ENCODE measurements at places on chromosomes 5 and 9. TPM values are rescaled to one million over a fixed set of nuclear protein-coding genes. Genes with fewer than 3 reads are reported as not detected.

Gene MEGF9
- total RNA-seq, result 4.1 TPM

Gene SEMA6A
- 0.08 TPM for total RNA-seq

Gene PPIP5K2
- 36.6 TPM for total RNA-seq

Gene NIPAL4
- not detected for total RNA-seq

Gene FBLL1
- total RNA-seq, result 3.0 TPM

Gene PCDHB2
- 1.1 TPM for total RNA-seq

Gene SYK
- total RNA-seq, result not detected

Gene FBP2
- total RNA-seq, result not detected

Gene LHFPL2
- 94.9 TPM for total RNA-seq

Gene CEL
- total RNA-seq, result 0.15 TPM

Gene FIBCD1
- 2.4 TPM for total RNA-seq

All from smooth muscle cell of the coronary artery (primary cell).